ENCODE measurements at places on chromosomes 13 and 19.

GRCh38 chr13:26500618-26501320 is 56.7 kb upstream of the WASF3 start:
- no peak for DNase-seq

DNA sequence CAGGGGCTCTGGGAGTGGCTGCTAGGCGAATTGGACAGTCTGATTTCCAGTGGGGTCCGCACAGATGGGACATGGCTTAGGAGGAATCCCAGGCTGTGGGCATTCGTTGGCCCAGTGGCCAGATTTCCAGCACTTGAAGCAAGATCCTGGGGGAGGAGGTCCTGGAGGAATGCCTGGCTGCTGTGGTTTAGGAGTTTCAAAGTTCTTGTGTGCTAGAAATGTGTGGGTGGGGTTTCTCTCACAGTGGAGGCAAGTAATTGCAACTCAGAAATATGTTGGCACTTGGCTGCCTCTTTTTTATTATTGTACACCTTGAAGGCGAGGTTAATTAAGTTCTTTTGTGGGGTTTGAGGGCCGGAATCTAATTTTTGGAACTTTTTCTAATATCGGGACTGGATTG is 17.1 kb downstream of the IGFL3 start:
- DNase-seq, result peak; percentile 12

DNA sequence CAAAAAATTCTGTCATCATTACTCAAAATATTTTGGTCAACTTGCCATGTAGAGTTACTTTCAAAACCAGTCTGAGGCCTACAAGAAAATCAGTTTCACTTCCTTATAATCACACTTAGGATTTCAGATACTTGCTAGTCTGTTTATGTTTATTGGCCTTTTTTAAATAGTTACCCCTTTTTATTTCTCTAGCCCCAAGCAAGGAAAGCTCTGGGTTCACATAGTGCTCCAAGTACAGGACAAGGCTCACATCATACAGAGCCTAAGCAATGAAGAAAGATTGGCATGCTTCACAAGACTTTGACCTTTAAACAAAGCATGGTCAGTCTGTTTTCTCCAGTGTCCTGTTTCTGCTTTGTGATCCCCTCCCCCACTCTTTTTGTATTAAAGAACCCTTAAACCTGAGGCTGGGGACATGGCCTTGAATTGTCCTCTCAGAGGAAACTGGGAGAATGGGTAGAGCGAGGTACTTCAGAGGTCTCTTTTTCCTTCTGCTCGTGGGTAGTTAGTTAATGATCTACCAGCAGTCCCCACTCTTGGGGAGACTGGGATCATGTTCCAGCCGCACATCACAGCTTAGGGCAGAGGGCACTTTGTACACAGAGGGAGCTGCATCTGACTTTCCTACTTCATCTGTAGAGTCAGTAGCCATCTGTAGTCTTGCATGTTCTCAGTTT is 30.7 kb downstream of the CEACAM1 start:
- DNase-seq, result no peak

DNA sequence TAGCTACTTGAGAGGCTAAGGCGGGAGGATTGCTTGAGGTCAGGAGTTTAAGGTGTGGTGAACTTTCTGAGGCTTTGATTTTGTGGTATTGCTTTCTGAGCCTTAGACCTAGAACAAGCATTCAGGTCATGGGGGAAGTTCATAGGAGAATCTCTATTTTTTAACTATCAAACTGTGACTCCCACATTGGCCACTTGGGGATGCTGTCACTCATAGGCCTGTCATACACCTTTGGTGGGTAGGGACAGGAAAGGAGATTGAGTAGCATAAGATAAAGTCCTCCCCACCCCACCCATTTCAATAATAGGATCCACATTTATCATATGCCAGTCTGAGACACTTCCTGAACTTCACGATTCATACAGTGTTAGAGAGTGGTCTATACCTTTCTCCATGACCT is 41.9 kb upstream of the PSG2 start:
- no peak for DNase-seq

GRCh38 chr13:39665763-39666162 is 10.3 kb downstream of the COG6 start:
- DNase-seq, result no peak
